ENCODE measurements at places on chromosomes 2 and 18.

- DNase-seq = no peak
Measured at GRCh38 chr2:50449306-50449705, 582.6 kb downstream of the NRXN1 start.

DNA sequence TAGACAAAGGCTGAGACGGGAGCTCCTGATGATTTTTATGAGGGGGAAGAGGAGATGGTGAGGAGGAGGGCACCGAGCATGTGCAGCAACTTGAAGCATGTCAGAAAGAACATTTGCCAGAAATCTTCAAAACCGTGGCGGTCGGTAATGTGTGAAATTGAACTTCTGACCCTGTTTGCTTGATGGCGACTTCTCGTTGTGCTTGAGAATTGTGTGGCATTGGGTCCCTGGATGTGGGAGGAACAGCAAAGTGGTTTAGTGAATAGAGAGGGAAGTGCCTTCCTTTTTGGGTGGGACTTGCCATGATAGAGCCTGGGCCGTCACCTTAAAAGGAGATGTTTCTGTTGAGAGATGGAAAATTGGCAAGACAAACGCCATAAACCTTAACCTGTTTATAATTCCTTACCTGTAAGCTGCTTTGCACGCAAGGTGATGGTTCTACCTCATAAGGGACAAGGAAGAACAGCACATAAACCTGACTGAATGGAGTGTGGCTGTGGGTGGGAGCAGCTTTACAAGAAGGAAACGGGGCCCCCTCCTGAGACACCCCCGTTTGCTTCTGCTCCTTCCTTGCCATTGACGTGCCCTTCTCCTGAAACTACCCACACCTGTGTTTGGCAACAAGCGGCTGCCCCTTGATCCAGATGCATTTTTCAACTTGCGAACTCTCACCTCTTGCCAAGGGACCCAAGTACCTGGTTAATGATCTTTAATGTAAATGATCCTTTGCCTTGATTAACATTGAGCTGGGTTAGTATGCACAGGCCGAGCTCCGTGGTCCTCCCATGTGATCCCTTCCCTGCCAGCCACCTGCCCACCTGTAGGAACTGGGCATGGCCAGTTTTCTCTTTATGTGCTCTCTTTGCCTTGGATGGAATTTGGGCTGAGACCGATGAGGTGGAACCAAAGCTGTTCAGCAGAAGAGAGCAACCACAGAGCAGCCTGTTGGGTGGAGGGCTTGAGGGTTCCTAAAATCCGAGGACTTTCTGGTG is 153.2 kb downstream of the NEDD4L start:
- DNase-seq = no peak

- DNase-seq = no peak
Measured at GRCh38 chr2:174157053-174157452, 91.3 kb downstream of the OLA1 start.

DNA sequence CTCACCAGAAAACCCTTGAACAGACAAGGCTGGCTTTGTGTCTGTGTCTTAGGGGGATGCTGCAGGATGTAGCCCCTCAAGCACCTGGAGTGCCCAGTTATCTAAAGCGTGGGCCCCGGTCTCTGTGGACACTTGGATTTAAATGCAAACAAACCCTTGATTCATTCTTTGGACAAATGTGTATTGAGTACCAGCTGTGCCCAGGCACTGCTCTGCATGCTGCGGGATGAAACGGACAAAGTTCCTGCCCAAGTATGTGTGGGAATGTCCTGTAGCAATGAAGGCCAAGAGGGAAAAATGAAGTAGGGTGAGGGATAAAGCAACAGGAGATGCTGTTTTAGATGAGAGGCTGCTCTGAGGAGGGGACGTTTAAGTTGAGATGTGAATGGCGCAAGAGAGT is 53.9 kb downstream of the BOLA3 start:
- no peak for DNase-seq

DNA sequence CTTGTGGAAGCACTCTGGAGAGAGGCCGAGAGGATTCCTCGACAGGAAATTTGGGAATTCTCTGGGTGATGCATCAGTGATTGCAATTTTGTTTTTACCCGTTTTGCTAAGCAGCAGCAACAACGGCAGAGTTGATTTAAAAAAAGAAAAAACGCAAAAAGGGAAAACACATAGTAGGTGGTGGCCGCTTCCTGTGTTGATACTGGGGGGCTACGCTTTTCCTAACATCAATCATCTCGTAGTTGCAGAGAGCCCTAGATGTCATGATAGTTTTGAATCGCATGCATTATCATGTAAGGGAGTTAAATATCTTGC is 271 bp upstream of the RBM43 start:
- DNase-seq = no peak

GRCh38 chr2:175218551-175218950 is 37.0 kb upstream of the ATP5MC3 start:
- no peak for DNase-seq

- no peak for DNase-seq
Measured at GRCh38 chr18:78240627-78241252, 738.9 kb upstream of the SALL3 start.

DNA sequence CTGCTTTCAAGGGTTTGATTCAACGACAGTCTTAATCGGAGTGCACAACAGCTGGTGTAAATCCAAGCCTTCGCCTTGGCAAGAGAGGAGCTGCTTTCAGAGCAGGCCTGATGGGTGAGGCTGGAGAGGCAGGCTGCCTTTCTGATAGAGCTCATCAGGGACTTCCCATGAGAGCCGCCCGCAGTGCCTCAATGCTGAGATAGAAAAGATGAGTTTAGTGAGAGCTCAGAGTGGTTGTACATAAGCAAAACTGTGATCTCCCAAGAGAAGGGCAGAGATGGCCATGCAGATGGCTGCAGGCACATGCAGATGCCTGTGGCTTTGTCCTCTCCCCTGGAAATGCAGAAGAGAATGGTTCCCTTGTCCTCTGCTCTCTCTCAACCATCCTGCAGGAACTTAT is 122.1 kb downstream of the ARL4C start:
- no peak for DNase-seq

DNA sequence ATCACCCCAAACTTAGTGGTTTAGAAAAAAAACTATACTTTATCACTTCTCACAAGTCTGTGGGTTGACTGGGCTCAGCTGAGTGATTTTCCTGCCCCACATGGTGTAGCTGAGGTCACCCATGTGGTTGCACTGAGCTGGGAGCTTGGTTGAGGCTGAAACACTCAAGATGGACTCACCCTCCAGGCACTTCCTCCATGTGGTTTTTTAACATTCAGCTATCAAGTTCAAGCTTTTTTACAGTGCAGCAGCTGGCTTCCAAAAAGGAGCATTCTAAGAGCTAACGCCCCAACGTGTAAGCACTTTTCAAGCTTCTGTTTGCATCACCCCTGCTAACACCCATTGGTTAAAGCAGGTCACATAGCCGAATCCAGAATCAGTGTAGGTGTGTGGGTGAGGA is 105.9 kb upstream of the CREB1 start:
- peak; percentile 19 for DNase-seq

All from stimulated activated CD4-positive, alpha-beta T cell treated with anti-CD3 and anti-CD28 coated beads, Interleukin-2, amount 100 ng/mL, for 48 hours (primary cell).